ENCODE measurements at places on chromosomes 7 and 10. TPM values are rescaled to one million over a fixed set of nuclear protein-coding genes. Genes with fewer than 3 reads are reported as not detected.

DNA sequence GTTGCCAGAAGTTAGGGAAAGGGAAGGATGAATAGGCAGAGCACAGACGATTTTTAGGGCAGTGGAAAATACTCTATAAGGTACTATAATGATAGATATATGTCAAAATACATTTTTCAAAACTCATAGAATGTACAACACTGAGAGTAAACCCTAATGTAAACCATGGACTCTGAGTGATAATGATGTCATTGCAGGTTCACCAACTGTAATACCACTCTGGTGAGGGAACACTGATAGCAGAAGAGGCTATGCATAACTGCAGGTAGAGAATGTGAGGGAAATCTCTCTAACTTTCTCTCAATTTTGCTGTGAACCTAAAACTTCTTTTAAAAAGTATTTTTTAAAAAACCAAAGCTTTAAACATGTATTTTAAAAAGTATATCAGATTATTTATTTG is 22.1 kb downstream of the POT1 start:
- DNase-seq, result no peak

- no peak for DNase-seq
Observed at GRCh38 chr10:60654813-60655464, 123.3 kb upstream of the CDK1 start.

DNA sequence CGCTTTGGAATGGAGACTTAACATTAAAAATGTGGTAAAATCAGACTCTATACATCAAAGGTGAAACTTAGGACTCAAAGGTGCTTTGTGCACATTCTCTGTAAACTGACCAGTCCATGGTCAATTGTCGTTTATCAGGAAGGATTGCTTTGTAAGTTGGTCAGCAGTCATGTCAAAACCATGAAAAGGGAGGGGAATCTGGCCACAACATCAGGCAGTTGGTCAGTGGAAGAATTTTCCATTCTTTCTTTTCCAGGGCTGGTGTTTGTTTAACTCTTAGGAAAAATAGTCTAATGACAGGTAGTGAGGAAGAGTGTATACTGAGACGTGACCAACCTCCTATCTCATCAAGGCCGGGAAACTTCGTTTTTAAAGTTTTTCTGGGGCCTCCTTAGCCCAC is 226.5 kb downstream of the ADK start:
- DNase-seq, result no peak

- DNase-seq, result no peak
Observed at GRCh38 chr7:151801782-151802468, 75.0 kb downstream of the PRKAG2 start.

GRCh38 chr7:81394029-81394428 is 375.8 kb downstream of the HGF start:
- DNase-seq, result no peak

GRCh38 chr10:127293640-127294039 is 97.2 kb upstream of the INSYN2A start:
- peak; percentile 80 for DNase-seq

DNA sequence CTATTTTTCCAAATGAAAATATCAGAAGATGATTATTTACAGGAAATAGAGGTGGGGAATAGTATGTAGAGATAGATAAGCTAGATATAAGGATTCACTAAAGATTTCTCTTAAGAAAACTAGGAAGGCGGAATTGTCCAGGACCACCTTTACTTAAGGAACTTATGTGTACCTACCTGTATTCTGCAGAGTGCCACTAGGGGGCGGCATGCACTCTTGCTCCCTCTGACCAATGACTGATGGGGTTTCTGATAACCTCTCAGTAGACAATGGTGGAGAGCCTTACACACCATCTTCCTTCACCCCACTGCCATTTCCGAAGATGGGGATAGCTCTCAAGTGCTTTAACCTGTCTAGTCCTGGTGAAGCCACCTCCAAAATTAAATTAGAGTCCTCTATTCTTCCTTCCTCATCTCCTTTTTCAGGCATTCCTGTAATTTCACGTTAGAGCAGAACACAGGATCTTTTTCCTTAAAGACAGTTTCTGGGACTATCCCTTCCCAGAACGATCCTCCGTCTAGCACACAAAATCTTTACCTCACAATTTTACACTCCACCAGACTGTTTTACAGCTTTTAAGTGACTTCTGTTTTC is 453.1 kb downstream of the SORCS1 start:
- DNase-seq, result peak; percentile 72

GRCh38 chr10:69845574-69846292 is 44.0 kb downstream of the COL13A1 start:
- no peak for DNase-seq

DNA sequence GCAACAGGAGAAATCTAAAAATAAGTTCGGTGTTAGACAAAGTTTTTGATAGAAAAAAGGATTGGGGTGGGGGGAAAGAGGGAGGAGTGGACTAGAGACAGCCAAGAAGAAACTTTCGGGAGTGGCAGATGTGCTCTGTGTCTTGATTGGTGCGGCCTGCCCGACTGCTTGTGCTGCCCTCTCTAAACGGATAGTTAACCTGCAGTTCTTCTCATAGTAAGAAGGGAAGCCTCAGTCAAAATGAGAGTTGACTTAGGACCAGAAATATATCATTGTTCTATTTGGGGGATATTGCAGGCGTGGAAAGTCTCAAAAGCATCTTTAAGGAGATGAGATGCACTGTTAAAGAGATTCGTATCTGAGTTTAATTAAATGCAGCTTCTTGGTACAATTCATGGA is 39.3 kb downstream of the UBE3C start:
- DNase-seq, result no peak

DNA sequence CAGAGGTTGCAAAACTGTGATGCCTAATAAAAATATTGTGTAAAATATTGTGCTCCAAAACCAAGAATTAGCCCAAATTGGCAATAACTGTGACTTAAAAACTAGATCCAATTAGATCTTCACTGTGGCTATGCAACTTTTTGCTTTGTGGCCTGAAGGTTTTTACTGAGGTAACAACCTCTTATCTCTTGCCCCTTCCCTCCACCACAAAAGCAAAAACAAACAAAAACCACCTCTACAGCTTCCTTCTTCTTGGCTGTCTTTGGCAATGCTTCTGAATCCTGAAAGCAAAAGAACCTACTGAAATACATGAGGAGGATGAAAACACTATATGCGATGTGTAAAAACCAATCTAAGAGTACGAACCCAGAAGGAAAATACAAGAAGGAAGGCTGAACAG is 226.7 kb upstream of the MBL2 start:
- DNase-seq, result no peak

- no peak for DNase-seq
Observed at GRCh38 chr10:94006591-94007550, 13.1 kb downstream of the PLCE1 start.

DNA sequence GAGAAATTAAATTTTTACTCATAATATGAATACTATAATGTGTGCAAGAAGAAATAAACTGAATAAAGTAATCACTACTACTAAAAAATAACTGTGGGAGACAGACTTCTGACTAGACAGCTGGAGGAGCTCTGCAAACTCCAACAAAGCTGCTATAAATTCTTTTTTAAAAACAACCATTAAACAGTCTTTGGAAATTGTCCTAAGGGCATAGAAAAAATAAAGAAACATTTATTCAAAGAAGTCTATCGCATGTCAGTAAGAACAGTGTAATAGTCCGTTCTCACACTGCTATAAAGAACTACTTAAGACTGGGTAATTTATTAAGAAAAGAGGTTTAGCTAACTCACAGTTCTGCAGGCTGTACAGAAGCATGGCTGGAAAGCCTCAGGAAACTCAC is 56.0 kb downstream of the ZPBP start:
- no peak for DNase-seq

- DNase-seq, result no peak
Observed at GRCh38 chr10:76763376-76763775, 874.2 kb downstream of the KCNMA1 start.

DNA sequence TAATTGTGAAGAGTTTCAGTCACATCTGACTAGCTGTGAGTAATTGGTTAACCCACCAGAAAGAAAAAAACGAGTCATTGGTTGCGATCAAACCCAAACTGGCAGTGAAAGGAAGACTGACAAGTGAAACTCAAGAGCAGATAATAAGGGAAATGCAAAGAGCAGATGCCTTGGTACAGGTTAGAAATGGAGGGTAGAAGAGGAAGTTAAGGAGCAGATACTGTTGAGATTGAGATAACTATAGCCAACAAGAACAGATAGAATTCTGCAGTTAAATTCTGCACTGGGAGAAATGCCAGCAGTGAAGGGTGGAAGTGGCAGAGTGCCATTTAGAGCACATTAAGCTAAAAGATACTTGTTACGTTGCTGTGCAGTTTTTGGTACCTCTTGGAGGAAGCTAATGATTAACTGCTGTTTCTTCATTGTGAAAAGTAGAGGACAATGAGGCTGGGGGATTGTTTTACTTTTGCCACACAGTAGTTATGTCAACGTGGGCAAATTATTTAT is 65.8 kb downstream of the CDK13 start:
- no peak for DNase-seq

GRCh38 chr7:3280946-3281656 is 20.0 kb upstream of the SDK1 start:
- no peak for DNase-seq

DNA sequence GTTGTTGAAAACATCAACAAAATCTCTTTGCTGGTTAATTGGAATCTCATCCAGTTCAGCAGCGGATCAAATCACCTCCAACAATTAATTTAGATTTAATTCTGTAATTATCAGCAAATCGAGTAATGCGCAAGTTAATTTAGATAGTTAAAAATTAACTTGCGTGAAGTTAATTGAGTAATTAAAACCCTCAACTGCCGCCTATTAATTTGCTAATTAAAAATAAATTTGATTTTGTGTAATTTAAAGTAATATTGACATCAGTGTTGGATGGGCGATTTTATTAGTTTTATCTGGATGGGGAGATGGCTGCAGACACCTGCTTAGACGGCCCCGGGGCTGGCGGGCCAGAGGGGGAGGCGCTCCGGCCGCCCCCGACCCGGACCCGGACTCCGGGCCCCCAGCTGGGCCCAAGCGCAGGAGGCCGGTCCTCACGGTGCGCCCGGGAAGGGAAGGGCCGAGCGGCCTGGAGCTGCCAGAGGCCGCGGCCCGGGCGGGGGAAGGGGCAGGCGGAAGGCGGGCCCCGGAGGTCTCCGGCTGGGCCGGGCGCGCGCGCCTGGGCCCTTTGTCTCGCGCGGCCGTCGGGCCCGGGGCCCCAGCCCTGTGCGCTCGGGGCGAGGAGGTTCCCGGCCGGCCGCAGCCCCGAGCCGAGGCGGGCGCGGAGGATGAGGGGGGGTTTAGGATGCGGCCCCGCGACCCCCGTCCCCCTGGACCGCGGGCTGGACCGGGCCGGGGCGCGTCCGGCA is 3.3 kb upstream of the UNCX start:
- no peak for DNase-seq

- no peak for DNase-seq
Observed at GRCh38 chr7:32494946-32495297, 367 bp upstream of the AVL9 start.

DNA sequence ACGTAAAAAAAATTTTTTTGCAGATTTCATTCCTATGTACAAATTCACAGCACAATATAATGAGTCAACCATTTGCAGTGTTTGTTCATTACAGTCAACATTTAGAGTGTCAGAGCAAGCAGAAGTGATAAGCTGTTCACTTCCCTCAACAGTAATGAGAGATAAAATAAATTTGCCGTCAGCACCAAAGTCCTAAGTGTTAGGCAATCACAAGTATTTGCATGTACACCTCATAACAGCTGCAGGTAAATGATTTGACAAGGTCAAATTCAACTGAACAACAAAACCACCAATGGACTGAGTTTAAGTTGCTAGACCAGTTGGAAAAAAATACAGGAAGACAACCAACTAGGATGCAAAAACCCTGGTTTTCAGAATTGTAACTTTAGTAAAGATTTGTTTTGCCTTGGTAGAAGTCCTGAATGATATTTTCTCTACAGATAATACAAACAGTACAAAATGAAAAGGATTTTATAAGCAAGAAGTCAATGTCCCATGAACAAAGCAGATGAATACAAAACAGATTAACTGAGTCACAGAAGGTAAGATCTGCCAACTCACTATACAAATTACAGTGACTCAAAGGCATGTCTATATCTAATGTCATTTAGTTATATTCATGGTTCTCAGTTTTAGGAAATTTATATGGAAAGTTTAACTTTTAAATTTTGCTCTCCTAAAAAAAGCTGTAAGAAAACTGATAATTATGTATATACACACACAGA is 10.4 kb downstream of the RAPGEF5 start:
- no peak for DNase-seq

DNA sequence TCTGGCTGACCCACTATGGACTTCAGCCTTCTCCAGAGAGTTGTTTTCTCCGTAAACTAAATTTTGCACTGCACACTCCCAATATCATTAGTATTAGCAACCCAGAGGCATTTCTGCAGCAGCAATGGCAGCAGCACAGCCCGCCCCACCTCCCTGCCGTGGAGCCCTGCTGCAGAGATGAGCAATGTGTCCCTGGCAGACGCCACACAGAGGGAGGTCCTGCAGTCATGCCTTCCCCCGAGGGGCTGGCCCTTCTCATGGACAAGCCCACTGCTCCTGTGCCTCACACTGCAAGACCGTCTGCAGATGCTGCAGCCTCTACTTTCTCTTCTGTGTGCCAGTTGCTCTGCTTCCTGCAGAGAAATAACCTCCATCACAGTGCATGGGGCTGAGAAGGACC is 393.4 kb upstream of the MKI67 start:
- DNase-seq, result no peak

GRCh38 chr7:37901890-37902524 is 14.6 kb downstream of the SFRP4 start:
- DNase-seq, result no peak

DNA sequence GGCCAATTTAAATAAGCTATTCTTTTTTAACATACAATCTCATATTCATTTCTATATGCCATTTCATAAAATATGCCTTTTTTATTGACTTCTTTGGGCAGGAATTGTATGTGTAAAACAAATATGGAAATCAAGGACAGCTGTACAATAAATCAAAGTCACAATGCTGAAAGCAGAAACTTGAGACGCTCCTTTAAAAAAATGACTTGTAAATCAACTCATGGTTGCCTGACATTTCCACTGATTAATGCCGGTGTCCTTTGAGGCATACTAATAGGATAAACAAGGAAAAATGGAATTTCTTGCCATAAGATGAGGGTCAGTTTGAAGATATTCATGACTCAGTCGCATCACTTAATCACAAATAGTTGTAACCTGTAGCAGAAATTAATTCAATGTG is 247.4 kb upstream of the TEX47 start:
- DNase-seq, result no peak

CCDC172 gene
- total RNA-seq, result not detected

GPRIN2 gene
- not detected for total RNA-seq

POLR2J2 gene
- 38.2 TPM for total RNA-seq

CFAP58 gene
- 0.64 TPM for total RNA-seq

ITPRID1 gene
- not detected for total RNA-seq

PRLHR gene
- not detected for total RNA-seq

BTBD16 gene
- not detected for total RNA-seq

CYP2C19 gene
- not detected for total RNA-seq

EBLN1 gene
- not detected for total RNA-seq

CFAP46 gene
- total RNA-seq, result 0.16 TPM

TACC2 gene
- not detected for total RNA-seq

MMP21 gene
- not detected for total RNA-seq

KMT2E gene
- total RNA-seq, result 94.4 TPM

C10orf95 gene
- total RNA-seq, result 0.32 TPM

CTBP2 gene
- total RNA-seq, result 0.21 TPM

Data from activated CD4-positive, alpha-beta T cell treated with anti-CD3 and anti-CD28 coated beads for 36 hours (primary cell).